ENCODE measurements at places on chromosomes 11 and 22. TPM values are rescaled to one million over a fixed set of nuclear protein-coding genes. Genes with fewer than 3 reads are reported as not detected.
A peak's percentile ranks its signal among the peaks of the same experiment; 100 is the strongest.

- peaks cover 2% of the 10 kb centered on the region for H3K4me1 ChIP-seq
- no peaks in the 10 kb centered on the region for H3K36me3 ChIP-seq
- H3K27me3 ChIP-seq: peaks cover 2% of the 10 kb centered on the region
These were observed 24.5 kb upstream of the SESN3 start for GRCh38 chr11:95255251-95256145.

DNA sequence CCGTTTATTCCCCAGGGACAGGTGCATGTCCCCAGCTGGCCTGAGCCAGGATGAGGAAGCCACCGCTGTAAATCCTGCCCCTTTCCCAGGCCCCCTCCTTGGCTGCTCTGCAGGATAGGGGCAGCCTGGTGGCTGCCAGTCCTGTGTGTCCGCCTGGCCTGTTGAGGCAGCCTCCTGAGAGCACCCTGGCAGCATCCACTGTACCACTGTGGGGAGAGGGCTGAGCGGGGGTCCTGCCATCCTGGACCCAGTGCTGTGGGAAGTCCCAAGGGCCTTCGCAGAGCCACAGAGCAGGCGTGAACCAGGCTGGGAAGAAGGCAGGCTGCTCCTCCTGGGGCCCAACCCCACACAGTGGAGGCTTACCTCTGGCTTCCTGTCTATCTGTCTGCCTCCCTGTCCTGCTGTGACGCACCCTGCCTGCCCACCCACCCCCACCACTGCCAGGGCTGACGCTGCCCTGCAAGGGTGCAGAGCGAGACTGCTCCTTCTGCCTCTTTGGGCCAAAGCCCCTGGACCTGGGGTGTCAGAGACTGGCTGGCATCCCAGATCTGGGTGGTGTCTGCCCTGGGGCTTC is 8.4 kb downstream of the KCTD17 start:
- H3K27me3 ChIP-seq: no peaks in the 10 kb centered on the region
- no peak for DNase-seq
- no peak overlapping the region for H3K27ac ChIP-seq
- peaks cover 2% of the 10 kb centered on the region for H3K36me3 ChIP-seq
- H3K4me1 ChIP-seq: no peaks in the 10 kb centered on the region
- H3K4me3 ChIP-seq: no peak overlapping the region

DNA sequence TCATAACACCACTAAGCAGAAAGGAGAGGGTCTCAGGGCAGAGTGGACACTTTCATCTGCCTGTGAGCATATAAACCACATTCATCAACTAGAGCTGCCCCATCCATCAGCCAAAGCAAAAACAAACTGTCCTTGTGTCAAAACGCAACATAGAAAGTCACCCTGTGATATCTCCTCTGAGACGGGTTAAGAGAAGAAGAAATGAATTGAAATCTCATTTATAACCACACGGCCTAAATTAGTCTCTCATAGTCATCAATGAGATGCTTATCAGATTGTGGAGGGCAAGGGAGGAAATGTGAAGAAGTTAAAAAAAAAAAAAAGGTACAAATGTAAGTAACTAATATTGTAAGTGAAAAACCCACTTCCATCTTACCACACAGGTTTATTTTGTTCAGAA is 75.7 kb downstream of the SIK3 start:
- H3K4me1 ChIP-seq: peaks cover 11% of the 10 kb centered on the region
- no peak overlapping the region for H3K27ac ChIP-seq
- no peaks in the 10 kb centered on the region for H3K27me3 ChIP-seq
- H3K4me3 ChIP-seq: no peak overlapping the region

- no peak overlapping the region for H3K27ac ChIP-seq
- no peak for DNase-seq
- no peak overlapping the region for H3K4me3 ChIP-seq
- no peaks in the 10 kb centered on the region for H3K27me3 ChIP-seq
These were observed 57.4 kb upstream of the SHISAL1 start for GRCh38 chr22:44369916-44370801.

GRCh38 chr11:17560281-17561110 is 13.4 kb downstream of the OTOG start:
- DNase-seq: no peak
- no peak overlapping the region for H3K27ac ChIP-seq
- no peak overlapping the region for H3K4me3 ChIP-seq
- H3K36me3 ChIP-seq: no peaks in the 10 kb centered on the region
- H3K27me3 ChIP-seq: no peaks in the 10 kb centered on the region
- no peaks in the 10 kb centered on the region for H3K4me1 ChIP-seq

- DNase-seq: no peak
- no peaks in the 10 kb centered on the region for H3K27me3 ChIP-seq
- no peaks in the 10 kb centered on the region for H3K4me1 ChIP-seq
- no peak overlapping the region for H3K4me3 ChIP-seq
- H3K36me3 ChIP-seq: no peaks in the 10 kb centered on the region
- no peak overlapping the region for H3K27ac ChIP-seq
These were observed 32.2 kb downstream of the RPL3 start for GRCh38 chr22:39287076-39287725.

DNA sequence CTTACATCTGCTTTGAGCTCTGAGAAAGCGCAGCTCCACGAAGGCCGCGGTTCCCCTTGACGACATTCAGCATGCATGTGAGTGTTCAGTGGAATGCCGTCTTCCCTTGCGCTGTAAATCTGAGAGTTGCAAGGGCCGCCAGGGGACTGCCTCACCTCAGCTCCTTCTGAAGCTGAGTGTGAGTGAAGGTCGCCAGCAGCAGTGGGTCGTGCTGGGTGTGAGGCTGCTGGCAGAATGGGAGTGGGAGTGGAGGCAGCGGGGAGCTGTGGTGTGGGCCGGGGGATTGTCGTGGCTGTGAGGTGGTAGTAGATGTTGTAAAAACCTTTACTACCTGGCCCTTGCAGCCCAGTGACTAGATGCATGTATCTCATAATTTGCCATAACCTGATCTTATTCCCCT is 65.2 kb downstream of the PPP6R2 start:
- no peak overlapping the region for H3K27ac ChIP-seq
- no peaks in the 10 kb centered on the region for H3K4me1 ChIP-seq
- H3K27me3 ChIP-seq: no peaks in the 10 kb centered on the region
- no peak overlapping the region for H3K4me3 ChIP-seq
- peaks cover 2% of the 10 kb centered on the region for H3K36me3 ChIP-seq

DNA sequence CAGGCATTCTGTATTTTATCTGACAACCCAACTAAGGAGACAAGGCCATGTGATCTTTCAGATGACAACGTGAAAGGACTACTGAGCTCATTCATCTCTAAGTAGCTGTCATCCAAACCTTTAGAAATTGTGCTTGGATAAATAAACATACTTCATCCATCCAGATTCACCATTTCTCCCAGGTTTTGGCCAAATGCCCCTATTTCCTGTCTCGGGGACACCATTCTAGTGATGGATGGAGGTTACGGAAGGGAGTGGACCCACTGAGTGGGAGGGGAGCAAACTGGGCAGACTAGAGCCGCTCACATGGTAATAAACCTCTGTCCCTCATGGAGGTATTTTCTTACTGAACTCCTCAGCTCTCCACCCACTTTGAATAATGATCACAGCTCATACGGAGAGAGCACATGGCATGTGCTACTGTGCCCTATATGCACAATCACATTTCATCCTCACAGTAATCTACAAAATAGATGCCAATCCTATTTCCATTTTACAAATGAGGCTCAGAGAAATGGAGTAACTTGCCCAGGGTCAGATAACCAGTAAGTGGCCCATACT is 114.4 kb downstream of the SLC1A2 start:
- peak overlapping the region; percentile 93 for H3K27ac ChIP-seq
- H3K27me3 ChIP-seq: no peaks in the 10 kb centered on the region
- no peaks in the 10 kb centered on the region for H3K36me3 ChIP-seq
- DNase-seq: peak; percentile 21
- no peak overlapping the region for H3K4me3 ChIP-seq

DNA sequence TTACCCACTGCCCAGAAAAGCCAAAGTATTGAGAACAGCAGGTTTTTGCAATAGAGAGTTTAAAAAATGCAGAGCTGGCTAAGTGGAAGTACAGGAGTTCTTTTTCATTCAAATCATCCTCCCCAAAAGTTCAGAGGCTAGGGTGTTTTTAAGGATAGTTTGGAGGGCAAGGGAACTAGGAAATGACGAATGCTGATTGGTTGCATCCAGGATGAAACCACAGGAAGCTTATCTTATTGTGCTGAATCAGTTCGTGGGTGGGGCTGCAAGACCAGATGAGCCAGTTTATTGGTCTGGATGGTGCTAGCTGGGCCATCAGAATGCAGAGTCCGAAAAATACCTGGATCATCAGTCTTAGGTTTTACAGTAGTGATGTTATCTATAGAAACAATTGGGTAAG is 1427.1 kb downstream of the LRRC4C start:
- no peak overlapping the region for H3K4me3 ChIP-seq
- H3K27me3 ChIP-seq: no peaks in the 10 kb centered on the region
- H3K4me1 ChIP-seq: no peaks in the 10 kb centered on the region
- DNase-seq: no peak

- H3K36me3 ChIP-seq: no peaks in the 10 kb centered on the region
- DNase-seq: no peak
- H3K27ac ChIP-seq: no peak overlapping the region
These were observed 1.8 kb upstream of the GAL start for GRCh38 chr11:68682531-68682961.

DNA sequence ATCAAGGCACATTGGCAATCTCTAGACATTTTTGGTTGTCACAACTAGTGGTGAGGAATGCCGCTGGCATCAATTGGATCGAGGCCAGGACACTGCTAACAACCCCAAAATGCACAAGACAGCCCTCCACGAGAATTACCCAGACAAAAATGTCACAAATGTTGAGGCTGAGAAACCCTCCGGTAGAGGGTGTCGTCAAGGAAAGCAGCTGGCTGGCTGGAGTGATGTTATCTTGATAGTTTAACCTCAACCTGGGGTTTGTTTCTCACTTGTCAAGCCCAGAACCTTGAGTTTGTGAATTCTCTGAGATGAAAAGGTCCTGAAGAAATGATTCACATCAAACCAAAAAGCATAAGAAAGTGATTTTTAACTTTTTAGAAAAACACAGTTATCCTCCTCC is 21.1 kb upstream of the TMPRSS13 start:
- no peaks in the 10 kb centered on the region for H3K4me1 ChIP-seq
- no peak for DNase-seq
- no peak overlapping the region for H3K27ac ChIP-seq
- H3K36me3 ChIP-seq: no peaks in the 10 kb centered on the region
- H3K4me3 ChIP-seq: no peak overlapping the region
- H3K27me3 ChIP-seq: peaks cover 2% of the 10 kb centered on the region

The SHISAL1 gene
- 3.5 TPM for total RNA-seq

The NLRX1 gene
- 21.3 TPM for total RNA-seq

The MPZL3 gene
- total RNA-seq: 0.33 TPM

The MUC5B gene
- not detected for total RNA-seq

The OVOL1 gene
- total RNA-seq: not detected

The HOATZ gene
- total RNA-seq: not detected
